ENCODE measurements at places on chromosomes 4 and X.

DNA sequence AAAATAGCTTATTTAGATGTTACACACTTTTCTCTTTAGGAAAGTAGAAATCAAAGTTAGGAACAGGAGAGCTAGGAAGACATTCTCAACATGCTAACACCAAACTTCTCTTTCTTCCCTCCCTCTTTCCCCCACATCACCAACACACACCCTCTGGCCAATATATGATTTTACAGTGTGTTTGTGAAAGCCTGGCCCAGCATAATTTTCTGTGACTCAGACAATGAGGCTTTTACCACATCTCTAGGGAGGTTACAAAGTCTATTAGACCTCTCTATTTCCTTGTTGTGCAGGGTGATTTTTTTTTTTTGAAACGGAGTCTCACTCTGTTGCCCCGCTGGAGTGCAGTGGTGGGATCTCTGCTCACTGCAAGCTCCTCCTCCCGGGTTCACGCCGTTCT is 189.9 kb downstream of the AASDH start:
- DNase-seq, result peak; percentile 51

GRCh38 chrX:55342533-55343501 is 78.1 kb upstream of the PAGE3 start:
- DNase-seq, result no peak

- DNase-seq, result no peak
Measured at GRCh38 chr4:7700665-7701064, 239.0 kb downstream of the AFAP1 start.

DNA sequence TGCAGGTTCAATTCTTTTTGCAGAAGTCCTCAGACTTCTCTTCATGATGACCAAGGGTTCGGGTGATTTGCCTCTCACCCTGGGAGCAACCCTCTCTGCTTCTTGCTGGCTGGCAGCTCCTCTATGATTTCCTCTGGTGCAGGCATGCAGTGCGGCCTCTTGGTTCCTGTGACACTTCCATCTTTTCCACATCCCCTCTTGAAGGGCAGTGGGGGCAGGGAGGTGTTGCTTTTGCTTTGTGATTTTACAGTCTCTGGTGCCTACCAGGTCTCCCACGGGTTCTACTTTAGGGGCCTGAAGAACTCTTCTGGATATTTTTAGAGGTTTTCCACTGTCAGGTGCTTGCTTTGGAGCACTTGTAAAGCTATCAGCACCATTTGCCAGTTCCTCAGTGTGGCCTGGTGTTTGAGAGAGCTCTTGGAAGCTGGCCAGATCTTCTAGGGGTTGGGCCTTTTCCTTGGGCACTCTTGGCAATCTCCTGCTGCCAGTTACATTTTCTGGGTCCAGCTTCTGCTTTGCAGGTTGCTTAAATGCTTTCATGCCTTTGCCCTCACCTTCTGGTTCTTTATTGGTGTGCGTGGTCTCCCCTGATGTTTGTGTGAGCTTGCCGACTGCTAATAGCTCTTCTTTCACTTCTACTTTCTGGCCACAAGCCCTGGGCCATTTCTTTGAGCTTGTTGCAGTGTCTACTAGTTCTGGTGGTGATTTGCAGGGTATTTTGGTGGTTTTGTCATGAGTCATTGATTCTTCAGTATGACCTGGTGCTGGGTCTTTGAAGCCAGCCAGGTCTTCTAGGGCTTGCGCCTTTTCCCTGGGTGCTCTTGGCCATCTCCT is 11.5 kb upstream of the CHST7 start:
- DNase-seq, result no peak

GRCh38 chrX:124280294-124280902 is 52.1 kb upstream of the TEX13D start:
- no peak for DNase-seq

DNA sequence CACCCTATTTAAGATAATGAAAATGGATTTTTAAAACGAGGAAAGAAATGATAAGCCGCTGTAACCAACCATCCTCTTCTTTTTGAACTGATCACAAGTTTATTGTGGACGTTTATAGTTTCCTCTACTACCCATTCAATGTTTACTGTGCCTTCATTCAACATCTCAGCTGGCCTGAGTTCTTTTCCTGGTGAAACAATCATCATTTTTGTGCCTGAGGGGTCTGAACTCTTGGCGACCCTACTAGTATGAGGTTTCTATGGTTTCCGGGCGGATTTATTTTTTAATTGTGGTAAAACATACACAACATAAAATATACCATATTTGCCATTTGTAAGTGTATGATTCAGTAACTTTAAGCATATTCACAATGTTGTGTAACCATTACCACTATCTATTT is 100.7 kb downstream of the SPRY1 start:
- no peak for DNase-seq

- DNase-seq, result no peak
Measured at GRCh38 chrX:100477958-100478357, 67.9 kb upstream of the PCDH19 start.

GRCh38 chr4:94472056-94472826 is 20.5 kb downstream of the PDLIM5 start:
- peak; percentile 79 for DNase-seq

DNA sequence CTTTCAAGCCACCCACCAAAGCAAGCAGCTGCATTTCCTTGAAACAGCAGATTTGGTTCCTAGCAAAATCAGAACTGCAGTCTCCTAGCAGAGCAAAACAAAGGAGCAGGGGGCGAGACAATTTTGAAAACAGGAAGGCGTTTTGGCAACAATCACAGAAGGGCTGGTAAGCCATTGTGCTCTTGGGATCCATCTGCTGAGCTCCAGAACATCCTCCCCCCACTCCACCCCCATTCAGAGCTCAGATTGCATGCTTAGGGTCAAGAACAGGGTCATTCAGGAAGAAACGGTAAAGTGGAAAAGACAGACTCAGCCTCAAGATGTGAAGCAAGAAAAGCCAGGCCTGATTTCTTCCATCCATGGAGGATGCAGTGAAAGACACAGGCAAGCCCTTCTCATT is 7.6 kb upstream of the PCDH19 start:
- no peak for DNase-seq

- DNase-seq, result no peak
Measured at GRCh38 chrX:153336121-153336894, 2.4 kb downstream of the ZNF275 start.

DNA sequence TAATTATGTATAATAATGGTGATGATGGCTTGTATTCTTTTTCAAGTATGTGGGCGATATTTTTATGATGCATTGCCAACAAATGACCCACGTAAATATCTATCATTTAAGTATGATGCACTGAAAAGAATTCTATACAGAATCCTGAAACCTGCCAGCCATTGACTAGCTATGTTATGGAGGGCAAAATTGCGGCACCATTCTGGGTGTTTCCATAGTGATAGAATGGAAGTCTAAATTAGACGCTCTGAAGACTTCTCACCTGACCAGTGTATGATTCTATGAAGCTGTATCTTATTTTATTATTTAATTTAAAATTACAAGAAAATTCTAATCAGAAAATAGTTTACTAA is 677 bp upstream of the CENPC start:
- no peak for DNase-seq

DNA sequence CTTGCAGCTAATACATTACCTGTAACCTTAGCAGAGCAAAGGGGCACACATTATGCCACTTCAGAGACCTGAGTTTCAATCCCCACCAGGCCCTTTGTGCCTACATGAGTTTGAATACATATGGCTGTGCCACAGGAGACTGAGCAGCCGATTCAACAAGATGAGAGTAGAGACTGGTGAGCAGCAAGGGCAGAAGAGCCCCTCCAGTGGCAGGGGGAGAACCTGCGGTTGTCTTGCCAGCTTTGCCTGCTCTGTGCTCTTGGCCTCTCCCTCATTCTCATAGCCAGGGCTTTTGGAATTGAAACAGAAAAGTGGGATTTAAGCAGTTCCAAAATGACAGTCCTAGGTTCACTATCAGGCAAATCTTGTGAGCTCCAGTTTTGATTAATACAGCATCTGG is 52.3 kb upstream of the CLNK start:
- no peak for DNase-seq

- peak; percentile 79 for DNase-seq
Measured at GRCh38 chr4:107213410-107213809, 177.3 kb upstream of the DKK2 start.

- no peak for DNase-seq
Measured at GRCh38 chr4:152459326-152459725, 76.6 kb downstream of the FBXW7 start.

GRCh38 chr4:73870768-73871167 is 1.6 kb downstream of the CXCL1 start:
- peak; percentile 33 for DNase-seq

DNA sequence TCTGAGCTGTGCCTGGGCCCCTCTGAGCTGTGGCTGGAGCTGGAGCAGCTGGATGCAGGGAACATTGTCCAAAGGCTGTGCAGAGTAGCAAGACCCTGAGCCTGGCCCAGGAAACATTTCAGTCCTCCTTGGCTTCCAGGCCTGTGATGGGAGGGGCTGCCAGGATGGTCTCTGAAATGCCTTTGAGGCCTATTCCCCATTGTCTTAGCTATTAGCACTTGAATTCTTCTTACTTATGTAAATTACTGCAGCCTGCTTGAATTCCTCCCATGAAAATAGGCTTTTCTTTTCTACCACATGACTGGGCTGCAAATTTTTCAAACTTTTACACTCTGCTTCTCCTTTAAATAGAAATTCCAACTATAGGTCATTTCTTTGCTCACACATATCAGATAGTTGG is 349.8 kb upstream of the KLHL4 start:
- no peak for DNase-seq

DNA sequence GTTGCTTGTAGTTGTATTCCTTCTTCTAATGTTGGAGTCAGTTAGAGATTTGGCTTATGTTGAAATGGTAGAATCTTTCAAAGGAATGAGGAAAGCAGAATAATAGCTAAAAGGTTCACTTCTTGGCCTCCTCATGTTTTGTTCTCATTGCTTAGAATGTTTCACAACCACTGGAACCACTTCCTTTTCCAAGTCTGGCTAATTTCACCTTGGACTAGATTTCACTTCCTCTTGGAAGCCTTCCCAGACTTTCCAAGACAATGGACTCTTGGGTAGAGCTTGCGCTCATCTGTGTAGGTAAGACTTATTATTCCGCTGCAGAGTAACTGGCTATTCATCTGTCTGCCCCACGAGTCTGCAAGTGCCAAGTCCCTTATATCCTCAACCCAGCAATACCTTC is 8.3 kb downstream of the SPATA18 start:
- peak; percentile 44 for DNase-seq

DNA sequence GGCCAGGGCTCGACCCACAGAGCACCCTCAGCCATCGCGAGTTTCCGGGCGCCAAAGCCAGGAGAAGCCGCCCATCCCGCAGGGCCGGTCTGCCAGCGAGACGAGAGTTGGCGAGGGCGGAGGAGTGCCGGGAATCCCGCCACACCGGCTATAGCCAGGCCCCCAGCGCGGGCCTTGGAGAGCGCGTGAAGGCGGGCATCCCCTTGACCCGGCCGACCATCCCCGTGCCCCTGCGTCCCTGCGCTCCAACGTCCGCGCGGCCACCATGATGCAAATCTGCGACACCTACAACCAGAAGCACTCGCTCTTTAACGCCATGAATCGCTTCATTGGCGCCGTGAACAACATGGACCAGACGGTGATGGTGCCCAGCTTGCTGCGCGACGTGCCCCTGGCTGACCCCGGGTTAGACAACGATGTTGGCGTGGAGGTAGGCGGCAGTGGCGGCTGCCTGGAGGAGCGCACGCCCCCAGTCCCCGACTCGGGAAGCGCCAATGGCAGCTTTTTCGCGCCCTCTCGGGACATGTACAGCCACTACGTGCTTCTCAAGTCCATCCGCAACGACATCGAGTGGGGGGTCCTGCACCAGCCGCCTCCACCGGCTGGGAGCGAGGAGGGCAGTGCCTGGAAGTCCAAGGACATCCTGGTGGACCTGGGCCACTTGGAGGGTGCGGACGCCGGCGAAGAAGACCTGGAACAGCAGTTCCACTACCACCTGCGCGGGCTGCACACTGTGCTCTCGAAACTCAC is 3.6 kb downstream of the MID1IP1 start:
- DNase-seq, result peak; percentile 18

- DNase-seq, result peak; percentile 15
Measured at GRCh38 chrX:103362474-103362873, 6.2 kb downstream of the TCEAL9 start.

DNA sequence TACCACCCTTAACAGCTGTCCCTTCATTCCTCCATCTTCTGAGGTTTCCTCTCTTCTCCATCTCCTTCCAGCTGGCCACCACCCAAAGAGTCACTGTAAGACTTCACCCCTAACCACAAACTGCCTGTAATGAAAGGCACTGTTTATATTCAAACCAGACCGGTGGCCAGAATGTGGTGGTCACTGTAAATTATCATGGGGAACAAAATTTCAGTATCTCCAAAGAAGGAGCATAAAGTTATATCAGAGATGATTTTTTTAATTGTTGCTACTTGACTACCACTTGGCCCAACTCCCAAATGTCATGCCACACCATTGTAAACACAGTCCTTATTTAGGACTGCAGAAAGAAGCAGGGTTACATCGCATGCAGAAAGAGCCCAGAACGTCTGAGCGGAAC is 44.8 kb downstream of the SMARCA1 start:
- peak; percentile 23 for DNase-seq

GRCh38 chr4:23876418-23877089 is 13.3 kb downstream of the PPARGC1A start:
- no peak for DNase-seq

DNA sequence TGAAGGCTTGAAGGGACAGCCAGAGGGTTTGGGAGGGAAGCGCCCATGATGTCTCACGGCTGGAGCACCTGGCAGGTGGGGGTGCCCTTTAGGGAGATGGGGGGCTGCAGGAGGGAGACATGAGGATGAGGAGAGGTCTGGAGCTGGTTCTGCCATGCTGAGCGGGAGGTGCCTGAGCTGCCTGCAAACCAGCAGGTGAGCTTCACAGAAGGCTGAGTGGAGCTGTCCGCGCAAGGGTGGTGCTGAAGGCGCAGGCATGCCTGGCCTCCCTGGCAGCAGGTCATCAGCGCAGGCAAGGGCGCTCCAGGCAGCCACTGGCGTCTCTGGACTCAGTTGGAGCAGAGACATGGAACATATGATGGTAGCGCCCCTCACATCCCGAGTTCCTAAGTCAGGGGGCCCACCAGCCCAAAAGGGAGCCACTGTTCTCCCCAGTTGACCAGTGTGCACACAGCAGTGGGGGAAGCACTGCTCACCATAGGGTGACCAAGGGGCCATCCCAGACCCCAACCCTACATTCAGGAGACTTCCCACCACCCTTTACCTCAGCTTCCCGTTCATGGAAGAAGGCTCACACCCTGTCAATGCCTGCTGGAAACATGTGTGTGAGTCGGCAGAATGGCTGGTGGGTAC is 25.8 kb downstream of the ADRA2C start:
- peak; percentile 9 for DNase-seq

GRCh38 chrX:39133971-39134370 is 332.7 kb downstream of the MID1IP1 start:
- DNase-seq, result no peak

DNA sequence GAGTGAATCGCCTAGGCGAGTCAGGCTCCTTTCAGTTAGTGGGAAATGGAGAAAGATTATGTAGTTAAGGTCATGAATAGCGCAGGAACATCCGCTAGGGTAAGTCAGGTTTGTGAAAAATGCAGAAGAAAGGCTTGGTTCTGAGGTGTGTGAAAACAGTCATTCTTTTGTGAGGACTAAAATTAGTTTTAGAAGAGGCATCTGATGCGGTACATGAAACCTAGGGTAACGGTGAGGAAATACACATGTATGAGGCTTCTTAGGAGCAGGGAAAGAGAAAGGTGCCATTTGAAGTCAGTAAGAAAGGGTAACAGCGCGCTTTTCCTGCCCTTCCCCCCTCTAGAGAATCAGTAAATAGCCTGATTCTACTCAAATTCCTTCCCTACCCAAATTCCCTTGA is 570 bp upstream of the RNF128 start:
- DNase-seq, result no peak

GRCh38 chr4:179123084-179123483 is 1680.8 kb upstream of the AGA start:
- DNase-seq, result no peak

GRCh38 chrX:42496239-42496638 is 281.7 kb downstream of the PPP1R2C start:
- no peak for DNase-seq

Data from fibroblast of skin of abdomen (primary cell).